ENCODE measurements at places on chromosomes 1 and 21.

GRCh38 chr1:177185209-177185608 lies 14.5 kb downstream of the BRINP2 start:
- DNase-seq: no peak

DNA sequence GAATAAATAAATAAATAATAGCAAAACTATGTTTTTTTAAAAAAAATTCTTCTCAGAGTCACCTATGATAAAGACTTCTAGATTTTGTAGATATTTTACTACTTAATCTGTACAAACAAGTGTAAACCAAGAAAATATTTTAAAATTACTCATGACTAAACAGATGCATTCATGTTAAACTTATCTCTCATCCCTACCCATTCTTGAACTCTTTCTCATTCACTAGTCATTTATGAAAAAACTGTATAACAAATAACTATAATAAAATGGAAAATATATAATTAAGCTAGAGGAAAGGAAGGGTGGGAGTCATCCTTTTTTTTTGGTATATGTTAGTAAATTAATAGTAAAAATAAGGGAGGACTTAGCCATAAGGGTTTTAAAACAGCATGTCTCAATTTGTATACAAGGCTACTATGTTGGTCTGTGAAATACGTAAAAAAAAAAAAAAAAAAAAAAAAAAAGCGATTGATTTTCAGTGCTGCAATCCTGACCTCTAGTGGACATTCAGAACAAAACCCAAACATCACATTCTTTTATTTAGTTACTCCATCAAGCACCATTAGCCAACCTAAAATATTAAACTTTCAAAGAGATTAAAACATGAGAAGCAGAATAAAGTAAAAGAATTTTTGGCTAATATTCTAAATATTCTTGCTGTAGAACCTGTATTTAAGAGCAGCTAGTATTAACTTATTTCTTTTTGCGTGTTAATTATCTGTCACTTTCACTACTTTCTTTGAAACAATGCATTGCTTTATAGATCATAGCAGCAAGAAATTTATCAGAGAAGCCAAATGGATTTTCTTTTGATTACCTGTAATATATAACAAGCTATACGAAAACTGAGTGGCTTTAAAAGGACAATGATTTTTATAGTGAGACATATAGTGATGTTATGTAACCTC lies 255.8 kb upstream of the CACYBP start:
- DNase-seq: peak; percentile 57

- no peak for DNase-seq
These were observed 201.3 kb downstream of the SLC45A1 start for GRCh38 chr1:8519167-8519566.

DNA sequence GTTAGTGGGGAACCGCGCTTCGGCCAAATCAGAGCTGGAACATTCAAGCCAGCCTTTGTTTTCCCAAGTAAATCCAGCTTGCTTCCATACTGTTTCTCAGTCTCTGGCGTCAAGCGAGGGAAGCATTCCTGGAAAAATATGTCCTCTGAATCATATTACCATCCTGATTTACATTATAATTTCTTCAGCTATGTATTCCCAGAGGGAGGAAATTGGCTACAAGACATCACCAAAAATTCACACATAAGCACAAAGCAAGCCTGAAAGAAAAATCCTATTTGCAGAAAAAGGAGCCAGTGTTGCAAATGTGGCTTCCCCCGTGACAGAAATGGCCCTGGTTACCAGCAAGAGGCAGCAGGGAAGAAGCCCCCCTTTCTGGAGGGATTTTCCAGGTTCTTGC lies 233.3 kb downstream of the KCNJ6 start:
- no peak for DNase-seq

- no peak for DNase-seq
These were observed 5.1 kb downstream of the ABCG1 start for GRCh38 chr21:42223826-42224575.

GRCh38 chr1:15370781-15371520 lies 38.7 kb upstream of the EFHD2 start:
- no peak for DNase-seq

- DNase-seq: no peak
These were observed 31.9 kb upstream of the RXRG start for GRCh38 chr1:165476776-165477175.

- DNase-seq: no peak
These were observed 1814.0 kb downstream of the PLA2G4A start for GRCh38 chr1:188642704-188643103.

DNA sequence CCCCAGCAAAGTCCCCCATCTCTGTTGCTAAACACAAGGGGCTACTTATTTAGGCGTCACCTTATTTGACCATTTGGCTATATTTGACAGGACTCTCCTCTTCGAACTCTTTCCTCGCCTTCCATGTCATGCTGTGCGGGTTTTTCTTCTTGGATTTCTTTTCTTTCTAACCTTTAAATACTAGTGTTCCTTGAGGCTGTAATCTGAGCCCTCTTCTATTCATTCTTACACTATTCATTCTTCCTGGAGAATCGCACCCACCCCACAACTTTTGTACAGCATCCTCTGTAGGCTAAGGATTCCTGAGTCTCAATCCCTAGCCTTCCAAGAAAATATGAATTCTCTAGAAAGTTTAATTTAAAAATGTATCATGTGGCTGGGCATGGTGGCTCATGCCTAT lies 61.7 kb upstream of the C1orf115 start:
- no peak for DNase-seq

DNA sequence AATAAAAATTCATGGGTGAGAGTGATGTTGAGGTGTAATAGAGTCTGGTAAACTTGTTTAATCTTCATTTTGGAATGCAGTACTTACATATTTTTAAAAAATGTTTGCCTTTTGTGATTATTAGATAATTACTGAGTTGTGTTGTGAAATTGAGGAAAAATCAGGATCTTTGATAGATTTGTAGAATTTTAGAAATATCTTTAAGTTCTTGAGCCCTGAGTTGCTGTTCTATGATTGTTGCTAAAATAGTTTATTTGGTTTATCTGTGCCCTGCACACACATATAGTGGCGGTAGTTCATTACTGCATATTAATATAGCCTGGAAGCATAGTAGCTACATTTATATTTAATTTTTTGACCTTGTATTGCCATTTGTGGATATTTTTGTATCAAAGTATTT lies 1.6 kb downstream of the B3GALT2 start:
- DNase-seq: no peak

DNA sequence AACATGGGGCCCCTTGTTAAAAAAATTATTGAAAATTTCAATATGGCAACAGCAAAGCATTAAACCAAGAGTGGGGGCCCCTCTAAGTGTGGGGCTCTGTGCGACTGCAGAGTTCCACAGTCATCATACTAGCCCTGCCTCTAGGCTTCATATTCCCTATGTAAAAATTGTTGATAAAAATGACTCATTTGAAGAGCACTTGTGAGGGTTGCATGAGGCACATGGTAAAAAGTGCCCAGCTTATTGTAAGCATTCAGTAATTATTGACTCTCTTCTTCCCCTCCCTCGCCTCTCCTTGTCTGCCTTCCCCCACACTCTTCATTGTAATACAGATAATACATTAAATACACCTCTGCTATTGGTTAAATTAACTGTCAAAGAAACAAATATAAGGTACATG lies 86.7 kb upstream of the PTBP2 start:
- DNase-seq: no peak

- no peak for DNase-seq
These were observed 88.4 kb upstream of the COL6A1 start for GRCh38 chr21:45892916-45893739.

GRCh38 chr1:231236938-231237337 lies 4.1 kb upstream of the GNPAT start:
- DNase-seq: no peak
